Urothelium cell line (cell line): ENCODE measurements at places on chromosomes 4 and X.
A peak's percentile ranks its signal among the peaks of the same experiment; 100 is the strongest.

DNA sequence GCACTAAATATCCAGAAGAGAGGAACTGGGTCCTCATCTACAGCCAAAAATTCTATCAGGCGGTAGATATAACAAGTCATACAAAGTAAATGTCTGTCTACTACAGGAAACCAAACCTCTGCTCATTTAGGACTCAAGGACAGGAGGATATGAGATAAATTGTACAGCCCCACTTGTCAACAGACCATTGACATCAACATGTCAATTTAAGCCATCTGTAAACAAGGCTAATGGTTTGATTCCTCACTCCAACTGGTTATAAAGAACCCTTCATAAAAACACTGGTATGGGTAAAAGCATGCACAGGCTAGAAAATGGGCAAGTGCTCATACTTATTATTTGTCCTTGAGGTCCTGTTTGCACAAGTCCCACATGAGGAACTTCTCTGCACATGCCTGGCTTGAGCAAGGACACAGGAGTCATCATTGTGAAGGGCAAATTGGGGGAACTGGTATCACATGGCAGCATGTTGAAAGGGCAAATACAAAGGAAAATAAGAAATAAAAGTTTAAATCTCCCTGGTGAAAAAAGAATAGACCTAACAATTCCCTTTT lies 13.2 kb downstream of the RTL8B start:
- no peak for DNase-seq

DNA sequence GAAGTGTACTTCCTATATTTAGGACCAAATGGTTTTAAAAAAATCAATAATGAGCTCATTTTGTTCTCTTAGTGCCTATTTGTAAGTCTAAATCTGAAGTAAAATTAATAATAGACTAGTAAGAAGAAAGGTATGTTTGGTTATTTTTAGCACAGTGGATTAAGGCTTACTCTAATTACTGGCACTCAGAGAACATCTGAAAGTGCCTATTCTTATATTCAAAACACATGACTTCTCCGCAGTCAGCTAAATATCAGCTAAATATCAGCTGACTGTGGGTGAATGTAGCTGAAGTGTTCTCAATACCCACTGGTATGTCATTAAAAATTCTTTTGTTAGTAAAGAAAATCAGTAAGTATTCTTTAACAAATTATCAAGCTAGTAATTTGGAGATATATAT lies 6.0 kb downstream of the AP1S2 start:
- no peak for DNase-seq

DNA sequence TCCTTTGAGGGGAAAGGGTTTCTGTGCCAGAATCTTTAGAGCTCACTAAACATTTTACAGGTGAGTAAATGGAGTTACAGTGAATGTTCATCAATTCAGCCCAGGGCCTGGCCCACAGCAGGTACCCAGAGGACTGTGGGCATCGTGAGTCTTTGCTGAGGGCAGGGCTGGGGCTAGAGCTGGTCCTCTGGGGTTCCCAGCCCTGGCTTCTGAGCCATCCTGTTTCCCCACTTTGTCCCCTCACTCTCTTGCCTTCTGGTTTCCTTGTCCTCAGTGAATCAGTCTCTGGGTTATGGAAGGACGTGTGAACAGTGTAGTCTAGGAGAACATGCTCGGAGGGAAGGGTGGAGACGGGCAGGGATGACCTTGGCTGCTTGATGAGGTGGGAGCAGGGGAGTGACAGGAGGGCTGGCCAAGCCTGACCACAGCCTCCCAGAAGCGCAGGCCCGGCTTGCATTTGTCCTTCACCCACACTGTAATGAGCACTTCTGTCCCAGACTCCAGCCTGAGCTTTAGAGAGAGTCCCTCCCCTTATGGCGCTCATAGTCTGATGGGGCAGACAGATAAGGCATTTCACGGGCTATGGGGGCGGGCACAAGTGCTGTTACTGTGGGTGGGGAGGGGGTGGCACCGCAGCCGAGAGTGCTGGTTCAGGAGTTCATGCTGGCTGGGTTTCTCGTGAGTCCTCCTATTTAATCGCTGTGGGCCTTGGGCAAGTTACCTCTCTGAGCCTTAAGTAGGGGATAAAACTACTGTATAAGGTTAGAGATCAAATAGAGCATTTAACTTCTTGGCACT lies 17.3 kb downstream of the TBC1D14 start:
- DNase-seq: no peak

DNA sequence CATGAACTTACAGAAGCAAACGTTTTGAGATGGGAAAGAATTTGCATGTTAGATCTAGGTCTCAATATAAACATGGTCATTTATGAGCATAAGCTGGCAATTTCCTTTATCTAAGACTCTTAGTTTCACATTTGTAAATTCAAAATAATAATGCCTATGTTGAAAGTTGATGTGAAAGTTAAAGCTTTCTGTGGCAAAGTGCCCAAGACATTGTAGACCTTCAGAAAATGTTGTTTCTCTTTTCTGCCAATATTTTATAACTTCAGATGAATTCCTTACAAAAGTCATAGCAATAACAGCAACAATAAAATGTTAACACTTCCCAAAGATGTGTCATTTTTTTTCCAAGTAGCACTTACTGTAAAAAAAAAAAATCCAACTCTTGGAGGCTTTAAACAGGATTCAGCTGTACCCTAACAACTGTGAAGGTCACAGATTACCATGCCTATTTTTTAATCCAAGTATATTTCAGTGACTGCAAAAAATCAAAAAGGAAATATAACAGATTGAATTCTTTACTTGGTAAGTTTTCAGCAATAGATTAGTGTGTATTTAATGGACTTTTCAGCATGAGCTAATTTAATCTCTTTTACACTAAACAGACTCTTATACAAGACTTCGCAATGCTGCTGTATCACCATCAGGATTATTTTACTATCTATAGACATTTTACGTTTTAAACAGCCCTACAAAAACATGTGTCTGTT lies 206.5 kb upstream of the PDE5A start:
- DNase-seq: no peak

GRCh38 chrX:7444967-7445366 lies 297.0 kb upstream of the PUDP start:
- peak; percentile 23 for DNase-seq

DNA sequence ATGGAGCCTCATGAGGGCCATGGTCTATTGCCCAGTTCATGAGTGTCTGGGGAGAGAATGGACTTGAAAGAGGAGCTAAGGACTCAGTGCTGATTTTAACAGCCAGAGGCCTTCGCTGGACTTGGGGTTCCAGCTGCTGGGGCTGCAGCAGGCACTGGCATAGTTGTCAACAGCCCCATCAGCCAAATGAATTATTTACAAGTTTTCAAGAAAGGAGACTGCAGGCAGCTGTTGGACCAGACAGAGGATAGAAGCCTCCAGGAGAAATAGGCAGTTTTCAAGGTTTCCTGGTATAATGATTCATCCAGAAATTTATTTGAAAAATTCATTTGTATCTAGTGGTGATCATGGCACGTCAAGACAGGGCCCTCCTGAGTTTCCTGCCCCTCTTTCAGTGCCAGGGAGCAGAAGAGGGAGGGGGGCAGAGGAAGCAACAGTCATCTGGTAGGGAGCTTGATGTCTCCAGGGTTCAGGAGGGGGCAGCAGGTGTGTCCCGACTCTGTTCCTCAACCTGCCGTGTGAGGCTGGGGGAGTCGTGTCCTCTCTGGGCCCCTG lies 63.1 kb upstream of the GPR78 start:
- DNase-seq: no peak

- peak; percentile 2 for DNase-seq
These were observed 550.9 kb upstream of the BOD1L1 start for GRCh38 chr4:14178421-14178820.

GRCh38 chrX:12997906-12998687 lies 23.2 kb downstream of the TMSB4X start:
- no peak for DNase-seq

DNA sequence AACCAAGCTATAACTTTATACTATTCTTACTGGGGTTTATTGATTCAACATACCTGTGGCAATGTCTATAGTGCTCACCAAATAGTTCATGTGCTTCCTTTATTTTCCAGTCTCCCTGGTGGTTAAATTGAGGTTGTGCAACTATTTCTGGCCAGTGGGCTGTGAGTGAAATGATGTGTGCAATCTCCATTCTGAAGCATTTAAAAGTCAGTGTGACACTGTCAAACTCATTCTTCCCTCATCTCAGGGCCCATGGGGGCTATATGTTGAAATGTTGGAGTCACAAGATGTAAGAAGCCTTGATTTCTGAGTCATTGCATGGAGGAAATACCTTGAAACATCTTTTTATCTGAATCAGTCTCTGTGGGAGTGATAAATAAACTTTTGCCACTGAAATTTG lies 414.3 kb upstream of the RPS6KA3 start:
- DNase-seq: no peak

GRCh38 chr4:52199574-52200338 lies 148.7 kb downstream of the SPATA18 start:
- DNase-seq: peak; percentile 80

GRCh38 chr4:113955411-113955810 lies 24.0 kb downstream of the ARSJ start:
- no peak for DNase-seq

- DNase-seq: no peak
These were observed 67.0 kb downstream of the SLC4A4 start for GRCh38 chr4:71405791-71406190.

DNA sequence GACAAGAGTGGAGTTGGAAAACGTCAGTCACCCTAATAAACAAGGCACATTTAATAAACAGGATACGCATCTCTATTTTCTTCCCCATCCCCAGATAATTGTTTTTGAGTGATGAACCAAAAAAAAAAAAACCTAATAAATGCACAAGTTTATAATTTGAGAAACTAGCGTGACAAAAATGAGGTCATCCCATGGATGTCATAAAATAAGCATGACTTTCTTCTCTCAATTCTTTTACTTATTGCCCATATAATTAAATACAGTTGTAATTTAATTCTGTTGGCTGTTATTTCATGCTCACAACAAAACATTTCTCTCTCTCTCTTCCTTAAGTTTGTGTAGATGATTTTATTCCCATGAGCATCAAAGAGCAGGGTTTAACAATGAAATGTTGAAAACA lies 20.7 kb downstream of the PRKG2 start:
- no peak for DNase-seq

- no peak for DNase-seq
These were observed 112.3 kb upstream of the LIMCH1 start for GRCh38 chr4:41425650-41426049.

GRCh38 chrX:11196476-11196875 lies 85.3 kb downstream of the HCCS start:
- no peak for DNase-seq

DNA sequence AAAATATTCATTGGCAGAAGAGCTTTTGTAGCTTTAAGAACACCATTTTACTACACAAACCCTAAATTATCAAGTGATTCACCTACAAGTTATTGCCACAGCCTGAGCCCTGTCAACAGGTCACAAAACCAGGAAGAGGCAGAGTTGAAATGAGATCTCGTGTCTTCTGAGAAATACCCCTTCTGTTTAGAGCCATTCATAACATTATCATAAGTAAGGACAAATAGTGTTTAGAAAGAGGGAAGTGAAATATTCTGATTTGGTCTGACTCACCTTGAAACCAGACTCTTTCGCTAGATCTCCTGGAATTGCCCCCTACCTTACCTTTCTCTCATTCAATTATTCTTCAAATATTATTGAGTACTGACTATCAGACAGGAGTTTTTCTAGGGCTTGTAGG lies 5.9 kb downstream of the ETDB start:
- DNase-seq: no peak

- DNase-seq: no peak
These were observed 557.7 kb downstream of the RAB28 start for GRCh38 chr4:12926189-12927066.

DNA sequence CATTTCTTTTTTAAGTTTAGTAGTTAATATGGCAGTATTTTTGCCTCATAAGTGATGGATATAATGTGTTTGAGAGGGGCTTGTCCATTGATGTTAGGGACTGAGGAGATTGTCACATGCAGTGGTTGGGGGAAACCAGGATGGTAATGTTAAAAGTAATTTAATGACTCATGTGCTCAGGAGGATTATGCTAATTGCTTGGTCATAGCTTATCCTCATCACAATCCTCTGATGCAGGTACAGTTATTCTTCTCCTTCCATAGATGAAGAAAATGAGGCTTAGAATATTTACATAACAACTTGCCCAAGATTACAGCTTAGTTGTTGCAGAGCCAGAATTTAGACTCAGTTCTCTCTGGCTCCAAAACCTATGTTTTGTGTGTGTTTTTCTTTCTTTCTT lies 94.4 kb upstream of the SCML1 start:
- DNase-seq: no peak

GRCh38 chr4:25504932-25505636 lies 128.0 kb downstream of the ANAPC4 start:
- DNase-seq: no peak

GRCh38 chr4:42610941-42611340 lies 46.0 kb downstream of the ATP8A1 start:
- DNase-seq: no peak

GRCh38 chrX:130057209-130057608 lies 53.1 kb downstream of the ELF4 start:
- no peak for DNase-seq

- no peak for DNase-seq
These were observed 16.2 kb downstream of the SPOCK3 start for GRCh38 chr4:167218022-167218608.

GRCh38 chr4:106261980-106262379 lies 54.0 kb downstream of the TBCK start:
- no peak for DNase-seq

- DNase-seq: no peak
These were observed 161.6 kb downstream of the IL15 start for GRCh38 chr4:141797966-141798365.

GRCh38 chr4:145307120-145307519 lies 126.7 kb upstream of the OTUD4 start:
- DNase-seq: no peak

DNA sequence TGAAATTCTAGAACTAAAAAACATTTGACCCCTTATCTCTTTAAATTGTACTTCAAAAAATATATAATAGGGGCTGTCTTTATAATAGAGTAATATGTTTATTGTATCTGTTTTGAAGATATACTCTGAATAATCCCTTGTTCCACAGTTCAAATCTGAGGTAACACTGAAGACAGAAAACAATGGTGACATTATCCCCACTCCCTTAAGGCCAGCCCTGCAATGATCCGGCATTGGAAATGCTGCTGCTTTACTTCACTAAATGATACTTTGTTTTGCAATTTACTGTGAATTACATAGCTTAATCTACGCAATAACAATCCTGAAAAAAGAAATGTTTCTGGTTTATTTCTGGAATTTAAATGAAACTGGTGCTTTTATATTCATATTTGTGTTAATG lies 34.4 kb upstream of the ZFP42 start:
- no peak for DNase-seq

- no peak for DNase-seq
These were observed 74.4 kb downstream of the PDLIM5 start for GRCh38 chr4:94525993-94526728.
